ENCODE measurements at places on chromosomes 7 and 10. TPM values are rescaled to one million over a fixed set of nuclear protein-coding genes. Genes with fewer than 3 reads are reported as not detected.

- DNase-seq, result no peak
- no peak overlapping the region for H3K4me3 ChIP-seq
- H3K4me1 ChIP-seq, result no peaks in the 10 kb centered on the region
- H3K36me3 ChIP-seq, result no peaks in the 10 kb centered on the region
- no peak overlapping the region for H3K27ac ChIP-seq
These were observed 228.0 kb upstream of the MAGI2 start for GRCh38 chr7:79681454-79681853.

DNA sequence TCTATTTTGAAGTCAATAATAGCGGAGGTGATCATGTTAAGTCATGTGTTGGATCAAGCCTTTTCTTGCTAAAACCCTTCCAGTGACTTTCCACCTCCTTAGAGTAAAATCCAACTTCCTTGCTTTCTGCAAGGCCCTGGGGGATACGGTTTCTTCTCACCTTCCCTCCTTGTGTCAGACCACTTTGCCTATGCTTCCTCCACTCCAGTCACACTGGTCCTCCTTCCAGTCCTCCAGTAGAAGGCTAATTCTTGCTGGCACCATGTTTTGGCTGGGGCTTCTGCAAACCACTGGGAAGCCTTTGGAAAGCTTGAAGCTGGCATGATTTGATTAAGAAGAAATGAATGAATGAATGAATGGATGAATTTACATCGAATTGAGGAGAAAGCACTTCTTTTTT lies 169.5 kb downstream of the PLXDC2 start:
- no peaks in the 10 kb centered on the region for H3K36me3 ChIP-seq
- H3K27ac ChIP-seq, result no peak overlapping the region
- no peak for DNase-seq
- no peaks in the 10 kb centered on the region for H3K27me3 ChIP-seq

DNA sequence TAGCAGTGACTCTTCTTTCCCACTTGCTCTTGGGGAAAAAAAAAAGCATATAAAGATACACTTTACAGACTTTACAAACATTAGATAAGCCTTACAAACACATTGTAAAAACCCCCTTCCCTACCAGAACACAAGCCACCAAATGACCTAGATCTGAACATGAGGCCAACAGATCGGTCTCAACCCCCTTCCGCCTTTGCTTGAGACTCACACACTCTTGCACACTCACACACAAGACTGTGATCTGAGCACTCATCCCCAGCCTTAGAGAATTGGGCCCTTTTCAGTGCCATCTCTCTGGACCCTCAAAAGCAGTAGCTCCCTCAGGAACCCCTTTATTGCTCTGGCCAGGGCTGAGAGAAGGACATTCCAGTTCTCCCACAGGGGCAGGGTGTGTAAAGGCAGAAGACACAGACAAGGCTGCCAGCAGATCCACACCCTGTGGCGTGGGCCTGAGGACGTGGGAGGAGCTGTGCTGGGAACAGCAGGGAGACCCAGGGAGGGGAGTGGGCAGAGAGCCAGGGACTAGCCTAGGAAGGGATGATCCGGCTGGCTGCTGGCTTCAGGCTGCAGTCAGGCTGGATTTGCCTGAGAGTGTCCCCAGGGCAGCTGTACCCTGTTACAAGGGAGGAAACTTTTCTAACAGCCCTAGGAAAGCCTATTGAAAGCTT lies 206.7 kb downstream of the KIAA1217 start:
- H3K27ac ChIP-seq, result no peak overlapping the region
- DNase-seq, result peak; percentile 49
- no peaks in the 10 kb centered on the region for H3K36me3 ChIP-seq
- H3K4me3 ChIP-seq, result no peak overlapping the region
- H3K27me3 ChIP-seq, result no peaks in the 10 kb centered on the region

GRCh38 chr10:96473866-96474265 lies 39.9 kb downstream of the TLL2 start:
- H3K27me3 ChIP-seq, result no peaks in the 10 kb centered on the region
- no peak for DNase-seq
- H3K4me1 ChIP-seq, result no peaks in the 10 kb centered on the region
- no peaks in the 10 kb centered on the region for H3K36me3 ChIP-seq
- no peak overlapping the region for H3K27ac ChIP-seq

DNA sequence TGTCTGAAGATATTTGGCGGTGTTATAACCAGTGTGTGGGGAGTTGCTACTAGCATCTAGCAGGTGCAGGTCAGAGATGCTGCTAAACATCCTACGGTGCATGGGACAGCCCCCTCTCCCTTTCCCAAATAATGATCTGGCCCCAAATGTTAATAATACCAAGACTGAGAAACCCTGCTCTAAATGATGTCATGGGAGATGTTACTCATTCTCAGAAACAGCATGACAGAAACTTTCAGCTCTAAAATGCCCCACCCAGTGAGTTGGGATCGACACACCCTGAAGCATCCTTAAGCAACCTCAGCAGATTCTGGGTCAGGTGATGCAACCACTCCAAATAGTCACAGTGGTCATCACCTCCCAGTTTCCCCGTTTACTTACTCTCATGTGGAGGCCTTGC lies 108.8 kb upstream of the MPP7 start:
- no peak for DNase-seq
- no peaks in the 10 kb centered on the region for H3K4me1 ChIP-seq
- no peaks in the 10 kb centered on the region for H3K36me3 ChIP-seq
- H3K27me3 ChIP-seq, result no peaks in the 10 kb centered on the region
- H3K27ac ChIP-seq, result no peak overlapping the region

- peak; percentile 30 for DNase-seq
- no peaks in the 10 kb centered on the region for H3K36me3 ChIP-seq
- peaks cover 19% of the 10 kb centered on the region for H3K4me1 ChIP-seq
- peak overlapping the region; percentile 17 for H3K27ac ChIP-seq
- no peaks in the 10 kb centered on the region for H3K27me3 ChIP-seq
These were observed 23.4 kb upstream of the LIPA start for GRCh38 chr10:89274928-89275327.

- H3K4me1 ChIP-seq, result peaks cover 12% of the 10 kb centered on the region
- H3K27ac ChIP-seq, result no peak overlapping the region
- H3K36me3 ChIP-seq, result no peaks in the 10 kb centered on the region
- H3K27me3 ChIP-seq, result no peaks in the 10 kb centered on the region
These were observed 117.9 kb downstream of the SND1 start for GRCh38 chr7:127769696-127770400.

- DNase-seq, result no peak
- H3K27ac ChIP-seq, result no peak overlapping the region
- H3K4me1 ChIP-seq, result peaks cover 4% of the 10 kb centered on the region
- no peaks in the 10 kb centered on the region for H3K36me3 ChIP-seq
These were observed 103.6 kb downstream of the PARD3 start for GRCh38 chr10:34711500-34711899.

GRCh38 chr10:58189269-58189668 lies 78.4 kb downstream of the IPMK start:
- H3K4me1 ChIP-seq, result no peaks in the 10 kb centered on the region
- no peaks in the 10 kb centered on the region for H3K36me3 ChIP-seq
- peak; percentile 73 for DNase-seq
- H3K27me3 ChIP-seq, result no peaks in the 10 kb centered on the region
- no peak overlapping the region for H3K4me3 ChIP-seq
- no peak overlapping the region for H3K27ac ChIP-seq

Gene GBX1
- not detected for total RNA-seq

Gene FANK1
- total RNA-seq, result 2.6 TPM

Gene CUEDC2
- total RNA-seq, result 60.8 TPM

Gene UCN3
- total RNA-seq, result not detected

Gene CYP3A4
- total RNA-seq, result not detected

Measured in fibroblast of lung (primary cell).